ENCODE measurements at places on chromosomes 5 and 9.

GRCh38 chr5:17217493-17218352 lies at the start of gene BASP1:
Gene BASP1, plus strand, starts transcription at chr5:17217631. Its CDS starts 57,586 bp downstream, at chr5:17275217.
- peak; percentile 71 for DNase-seq

- DNase-seq, result no peak
Observed at GRCh38 chr9:35415402-35416097, 74.4 kb upstream of the RUSC2 start.

DNA sequence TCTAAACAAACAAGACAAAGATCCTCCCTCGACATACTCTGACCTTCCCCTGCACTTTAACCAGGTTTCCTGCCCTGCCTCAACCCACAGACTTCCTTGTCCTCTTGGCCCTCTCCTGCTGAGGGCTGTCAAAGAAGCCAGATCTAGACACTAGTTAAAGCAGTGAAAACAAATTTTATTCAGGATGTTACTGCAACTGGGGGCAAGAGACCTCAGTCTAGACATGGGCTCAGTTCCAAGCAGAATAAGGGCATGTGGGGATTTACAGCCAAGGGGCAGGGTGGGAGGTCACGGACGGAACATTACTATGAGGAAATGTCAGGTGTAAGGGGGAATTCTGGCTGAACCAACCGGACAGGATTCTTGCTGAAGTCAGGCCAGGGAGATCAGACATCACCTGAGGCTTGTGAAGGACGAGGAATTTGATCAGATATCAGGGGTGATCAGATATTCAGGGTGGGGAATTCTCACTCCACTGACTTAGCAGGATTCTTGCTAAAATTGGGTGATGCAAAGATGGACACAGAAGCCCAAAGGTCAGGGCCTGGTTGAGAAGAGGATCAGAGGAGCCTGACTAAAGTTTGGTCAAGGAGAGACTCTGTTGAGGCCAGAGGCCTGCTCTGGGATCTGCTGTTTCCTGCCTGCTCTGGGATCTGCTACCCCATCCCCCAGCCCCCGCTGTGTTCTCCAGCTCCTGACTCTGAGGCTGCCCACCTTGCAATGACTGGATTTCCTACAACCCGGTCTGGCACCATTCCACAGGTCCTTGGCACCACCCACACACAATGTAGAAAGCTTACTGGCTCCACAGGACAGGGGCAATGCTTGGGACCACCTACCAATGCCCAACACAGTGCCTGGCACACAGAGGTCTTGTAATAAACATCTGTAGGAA lies 21.5 kb downstream of the GABBR2 start:
- DNase-seq, result no peak

GRCh38 chr5:117494188-117494587 lies 919.6 kb upstream of the SEMA6A start:
- no peak for DNase-seq

DNA sequence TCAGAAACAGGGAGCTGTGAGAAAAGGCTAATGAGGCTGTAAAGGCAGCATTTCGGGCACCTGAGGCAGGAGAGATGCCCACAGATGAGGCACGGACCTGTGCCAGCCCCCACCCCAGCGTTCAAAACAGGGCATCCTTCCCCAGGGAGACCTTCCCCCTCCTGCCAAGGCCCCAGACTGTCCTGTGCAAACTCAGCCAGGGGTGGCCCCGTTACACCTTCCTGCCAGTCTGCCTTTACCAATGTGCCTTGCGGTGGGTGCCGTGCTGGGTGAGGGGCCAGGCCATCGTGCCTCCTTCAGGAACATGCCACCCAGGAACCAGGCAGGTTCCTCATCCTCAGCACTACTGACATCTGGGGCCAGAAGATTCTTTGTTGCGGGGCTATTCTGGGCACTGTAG lies 53.9 kb downstream of the AK8 start:
- DNase-seq, result no peak

GRCh38 chr5:143054480-143054941 lies 284.3 kb downstream of the ARHGAP26 start:
- DNase-seq, result no peak

DNA sequence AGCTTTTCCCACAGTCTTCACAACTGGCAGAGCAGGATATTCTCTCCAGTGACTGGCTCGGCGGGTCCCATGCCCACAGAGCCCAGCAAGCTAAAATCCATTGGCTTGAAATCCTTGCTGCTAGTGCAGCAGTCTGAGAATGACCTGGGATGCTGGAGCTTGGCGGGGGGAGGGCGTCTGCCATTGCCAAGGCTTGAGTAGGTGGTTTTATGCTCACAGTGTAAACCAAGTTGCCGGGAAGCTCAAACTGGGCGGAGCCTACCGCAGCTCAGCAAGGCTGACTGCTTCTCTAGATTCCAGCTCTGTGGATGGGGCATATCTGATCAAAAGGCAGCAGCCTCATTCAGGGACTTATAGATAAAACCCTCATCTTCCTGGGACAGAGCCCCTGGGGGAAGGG lies 194.1 kb downstream of the CCDC171 start:
- no peak for DNase-seq

DNA sequence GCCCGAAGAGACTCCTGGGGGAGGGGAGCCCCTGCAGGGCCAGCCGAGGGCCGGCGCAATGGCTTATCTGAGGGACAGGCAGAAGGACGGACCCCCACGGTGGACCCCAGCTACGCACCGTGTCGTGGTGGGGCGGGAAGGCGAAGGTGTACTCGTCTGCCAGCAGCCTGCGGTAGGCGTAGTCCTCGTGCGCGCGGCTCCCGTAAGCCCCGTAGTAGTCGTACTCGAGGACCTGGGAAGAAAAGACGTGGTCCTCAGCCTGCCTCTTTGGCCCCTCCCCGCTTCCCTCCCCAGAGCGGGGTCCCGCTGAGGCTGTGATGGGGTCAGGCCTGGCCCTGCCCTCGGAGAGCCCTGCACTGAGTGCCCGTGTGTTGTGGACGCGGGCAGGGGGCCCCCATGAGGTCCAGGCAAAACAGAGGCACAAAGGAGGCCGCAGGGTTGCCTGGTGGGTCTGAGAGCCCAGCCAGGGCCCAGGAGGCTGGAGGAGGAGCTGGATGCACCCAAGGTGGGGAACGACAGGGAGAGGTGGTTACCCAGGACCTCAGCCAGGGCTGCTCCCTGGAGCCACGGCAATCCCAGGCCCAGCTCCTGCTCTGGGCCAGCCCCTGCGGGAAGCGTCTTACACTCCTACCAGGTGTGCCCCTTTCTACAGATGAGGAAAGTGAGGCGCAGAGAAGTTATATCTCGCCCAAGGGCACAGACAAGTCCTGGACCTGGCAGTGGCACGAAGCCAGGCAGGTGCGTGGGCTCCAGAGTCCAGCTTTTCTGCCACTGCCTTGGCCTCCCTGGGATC lies 35.2 kb downstream of the SARDH start:
- DNase-seq, result no peak

DNA sequence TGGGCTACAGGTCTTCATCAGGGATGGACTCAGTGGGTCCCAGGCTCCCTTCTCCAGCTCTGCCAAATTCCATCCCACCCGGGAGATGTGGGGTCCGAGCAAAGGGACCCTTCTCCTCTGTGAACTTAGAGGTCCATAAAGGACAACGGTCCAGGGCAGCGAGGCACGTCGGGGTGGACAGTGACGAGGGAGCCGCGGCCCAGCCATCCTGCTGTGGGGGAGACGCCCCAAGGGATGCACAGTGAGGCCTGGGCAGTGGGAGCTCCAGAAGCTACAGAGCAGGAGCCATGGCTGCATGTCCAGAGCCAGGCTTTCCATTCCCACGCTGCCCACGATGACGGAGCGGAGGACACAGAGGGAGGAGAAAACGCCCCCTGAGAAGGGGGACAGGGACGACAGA lies 107.5 kb upstream of the PPP1R26 start:
- no peak for DNase-seq

DNA sequence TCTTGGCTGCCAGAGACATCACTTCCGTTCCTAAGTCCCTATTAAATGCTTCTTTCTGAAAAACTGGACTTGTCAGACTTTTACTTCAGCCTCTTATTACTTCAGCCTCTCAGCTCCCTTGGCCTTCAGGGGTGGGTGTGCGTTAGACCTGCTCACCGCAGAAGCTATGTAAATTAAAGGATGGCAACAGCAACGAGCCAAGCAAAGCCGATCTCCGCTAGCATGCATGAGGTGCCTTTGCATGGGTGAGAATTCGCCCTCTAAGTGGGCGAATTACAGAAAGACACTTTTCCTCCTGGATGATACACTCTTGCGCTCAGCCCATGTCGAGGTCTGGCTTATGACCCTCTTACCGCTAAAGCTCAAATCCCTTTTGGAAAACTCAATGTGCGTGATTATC lies 10.9 kb upstream of the IL3 start:
- DNase-seq, result no peak

DNA sequence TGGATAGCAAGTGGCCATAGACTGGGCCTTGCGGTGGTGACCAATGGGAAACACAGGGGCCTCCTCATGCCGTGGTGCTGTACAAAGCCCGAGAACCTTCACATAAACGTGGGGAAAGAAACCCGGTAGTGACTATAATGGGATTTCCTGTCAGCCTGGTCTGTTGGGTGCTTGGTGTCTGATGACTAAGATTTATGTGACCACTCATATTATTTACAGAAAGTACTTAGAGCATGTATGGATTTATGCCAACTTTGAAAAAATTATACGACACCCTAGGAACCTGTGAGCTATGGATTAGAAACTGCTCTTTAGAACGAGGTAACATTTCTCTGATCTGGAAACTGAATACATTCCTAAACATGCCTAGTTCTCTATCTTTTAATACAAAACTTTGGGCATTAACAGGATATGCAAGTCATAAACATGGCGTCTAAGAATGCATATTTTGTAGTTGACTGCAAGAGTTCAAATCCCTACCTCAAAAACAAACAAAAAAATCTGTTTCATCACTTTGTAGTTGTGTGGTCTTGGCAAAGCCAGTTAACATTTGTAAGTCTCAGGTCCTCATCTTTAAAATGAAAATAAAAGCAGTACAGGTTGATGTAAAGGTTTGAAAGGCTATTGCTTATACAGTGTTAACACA lies 85.4 kb downstream of the TMEM167A start:
- DNase-seq, result peak; percentile 19

DNA sequence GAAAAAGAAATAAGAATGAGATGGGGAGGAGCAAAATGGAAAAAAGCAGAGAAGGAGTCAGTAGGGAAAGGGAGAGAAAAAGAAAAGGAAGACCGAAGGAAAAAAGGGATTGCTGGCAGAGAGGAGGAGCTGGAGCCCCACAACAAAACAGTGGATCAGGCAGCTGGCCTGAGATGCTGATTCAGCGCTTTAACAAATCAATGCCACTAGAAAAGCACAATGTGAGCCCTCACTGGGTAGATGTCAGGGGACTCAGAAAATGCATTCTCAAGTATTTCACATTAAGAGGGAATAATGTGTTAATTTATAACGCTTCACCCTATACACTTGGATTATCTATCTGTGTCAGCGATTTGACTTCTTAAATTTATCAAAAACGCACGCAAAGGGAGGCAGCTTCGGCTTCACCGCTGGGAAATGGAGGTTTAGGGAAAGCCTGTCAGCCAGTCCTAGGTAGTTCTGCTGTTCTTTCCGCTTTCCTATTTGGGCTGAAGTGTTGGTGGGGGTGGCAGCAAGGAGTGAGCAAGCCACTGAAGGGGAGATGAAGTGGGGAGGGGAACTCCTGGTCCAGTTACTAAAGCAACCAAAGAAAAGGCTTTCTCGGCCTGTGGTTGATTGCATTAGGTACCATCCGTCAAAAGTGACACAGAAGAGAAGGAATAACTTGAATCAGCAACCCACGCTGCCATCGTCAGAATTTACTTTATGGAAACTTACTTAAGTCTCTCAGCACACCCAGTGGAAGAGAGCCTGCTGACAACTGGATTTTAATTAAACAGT lies 161.6 kb downstream of the BNC2 start:
- DNase-seq, result peak; percentile 32

GRCh38 chr5:63401436-63402046 lies 560.7 kb downstream of the HTR1A start:
- peak; percentile 5 for DNase-seq

DNA sequence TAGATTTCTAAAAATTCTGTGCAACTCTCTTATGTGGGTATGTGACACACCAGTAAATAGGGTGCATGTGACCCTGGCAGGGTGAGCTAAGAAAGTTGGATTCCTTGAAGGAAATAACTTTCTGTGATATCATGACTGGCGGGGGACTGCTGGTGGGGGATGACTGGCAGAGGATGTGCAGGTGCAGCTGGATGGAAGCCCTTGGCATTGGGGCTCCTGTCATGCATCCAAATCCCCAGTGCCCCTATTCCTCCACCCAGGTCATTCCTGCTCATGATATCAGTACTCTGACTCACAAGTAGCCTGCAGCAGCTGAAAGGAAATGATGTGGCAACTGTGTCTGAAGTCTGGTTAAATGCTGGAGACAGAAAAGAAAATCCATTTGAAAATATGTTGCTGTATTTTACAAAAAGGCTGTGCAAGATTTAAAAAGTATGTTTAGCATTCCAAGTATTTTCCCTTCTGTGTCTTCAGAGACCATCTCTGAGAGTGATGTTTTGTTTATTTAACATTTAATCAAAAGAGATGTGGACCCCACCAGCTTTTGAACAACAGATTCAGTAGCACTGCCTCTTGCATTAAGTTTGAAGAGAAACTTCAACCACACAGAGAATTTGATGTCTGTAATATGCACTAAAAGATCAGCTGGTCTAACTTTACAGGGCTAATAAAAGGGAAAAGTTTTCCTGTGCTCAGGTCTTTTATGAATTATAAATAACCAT lies 17.9 kb upstream of the ZSWIM6 start:
- peak; percentile 71 for DNase-seq

GRCh38 chr5:17928581-17928981 lies 294.3 kb downstream of the TAF11L14 start:
- no peak for DNase-seq

DNA sequence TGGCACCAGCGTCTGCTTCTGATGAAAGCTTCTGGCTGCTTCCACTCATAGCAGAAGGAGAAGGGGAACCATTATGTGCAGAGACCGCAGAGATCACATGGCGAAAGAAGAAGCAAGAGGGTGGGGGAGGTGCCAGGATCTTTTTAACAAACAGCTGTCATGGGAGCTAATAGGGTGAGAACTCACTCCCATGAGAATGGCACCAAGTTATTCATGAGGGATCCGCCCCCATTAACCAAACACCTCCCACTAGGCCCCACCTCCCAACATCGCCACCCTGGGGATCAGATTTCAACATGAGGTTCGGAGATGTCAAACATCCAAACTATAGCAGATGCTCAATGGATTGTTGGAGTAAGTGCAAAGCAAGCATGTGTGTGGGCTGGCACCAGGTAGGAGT lies 125.8 kb upstream of the SLIT3 start:
- no peak for DNase-seq

- DNase-seq, result no peak
Observed at GRCh38 chr5:68187268-68188055, 28.1 kb upstream of the PIK3R1 start.
